ENCODE measurements at places on chromosomes 11 and 22.

DNA sequence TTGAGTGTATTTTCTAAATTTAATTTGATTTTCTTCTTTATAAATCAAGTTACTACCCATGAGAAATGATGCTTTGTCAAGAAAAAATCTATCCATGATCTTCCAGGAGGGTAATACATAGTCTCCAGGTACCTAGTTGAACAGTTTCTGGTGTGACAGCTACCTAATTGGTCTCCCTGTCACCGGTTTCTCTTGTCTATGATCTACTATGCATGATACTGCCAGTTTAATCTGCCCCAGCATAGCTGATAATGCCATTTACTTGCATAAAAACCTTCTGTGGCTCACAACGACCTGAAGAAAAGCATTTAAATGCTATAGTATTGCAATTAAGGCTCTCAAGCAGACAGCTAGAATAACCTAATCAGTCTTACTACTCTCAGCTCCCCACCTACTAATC lies 349.5 kb downstream of the DLG2 start:
- DNase-seq: no peak

DNA sequence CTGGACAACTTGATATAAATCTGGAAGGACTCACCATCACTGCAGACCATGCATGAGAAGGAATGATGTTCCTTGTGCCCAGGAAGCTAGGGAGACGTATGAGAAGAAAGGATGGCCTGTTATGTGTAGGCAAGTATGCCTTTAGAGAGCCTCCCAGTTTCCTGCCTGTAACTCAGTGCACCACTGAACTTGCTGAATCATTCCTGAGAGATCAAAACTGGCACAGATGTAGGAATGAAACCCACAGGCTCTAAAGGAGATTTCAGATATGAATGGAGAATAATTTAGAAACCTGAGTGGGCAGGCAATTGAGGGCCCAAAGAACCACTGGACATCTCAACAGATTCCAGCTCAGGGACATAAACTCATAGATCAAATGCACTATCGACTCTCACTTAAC lies 38.4 kb upstream of the PRSS23 start:
- no peak for DNase-seq

DNA sequence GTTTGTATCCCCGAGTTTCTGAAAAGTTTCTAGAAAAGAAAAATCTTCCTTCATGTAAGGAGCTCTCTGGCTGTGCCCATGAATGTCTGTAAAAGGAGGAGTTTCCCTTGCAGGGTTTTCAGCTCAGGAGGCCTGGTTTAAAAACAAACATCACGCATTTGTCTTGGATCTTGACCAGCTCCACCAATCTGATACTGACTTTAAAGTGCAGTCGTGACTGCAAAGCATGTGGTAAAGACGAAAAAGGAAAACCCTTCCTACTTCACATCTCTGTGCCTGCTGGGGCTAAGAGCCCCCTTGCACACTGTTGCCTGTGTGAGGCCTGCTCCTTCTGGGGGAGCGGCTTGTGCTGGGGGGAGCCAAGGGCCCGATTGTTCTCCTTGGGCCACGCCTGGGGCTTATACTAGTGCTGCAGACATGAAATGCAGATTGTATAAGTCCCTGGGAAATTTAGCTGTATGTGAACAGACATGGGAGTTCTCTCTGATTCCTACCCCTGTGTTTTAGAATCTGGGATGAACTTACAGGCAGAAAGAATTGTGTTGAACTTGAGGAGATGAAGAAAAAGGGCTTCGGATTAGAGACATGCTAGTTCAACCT lies 62.1 kb downstream of the ADAMTS15 start:
- no peak for DNase-seq

- no peak for DNase-seq
These were observed 73.6 kb downstream of the RPL27A start for GRCh38 chr11:8756201-8756600.

GRCh38 chr11:129278586-129279319 lies 86.6 kb upstream of the ARHGAP32 start:
- no peak for DNase-seq

GRCh38 chr11:116537709-116538108 lies 235.1 kb downstream of the BUD13 start:
- no peak for DNase-seq

DNA sequence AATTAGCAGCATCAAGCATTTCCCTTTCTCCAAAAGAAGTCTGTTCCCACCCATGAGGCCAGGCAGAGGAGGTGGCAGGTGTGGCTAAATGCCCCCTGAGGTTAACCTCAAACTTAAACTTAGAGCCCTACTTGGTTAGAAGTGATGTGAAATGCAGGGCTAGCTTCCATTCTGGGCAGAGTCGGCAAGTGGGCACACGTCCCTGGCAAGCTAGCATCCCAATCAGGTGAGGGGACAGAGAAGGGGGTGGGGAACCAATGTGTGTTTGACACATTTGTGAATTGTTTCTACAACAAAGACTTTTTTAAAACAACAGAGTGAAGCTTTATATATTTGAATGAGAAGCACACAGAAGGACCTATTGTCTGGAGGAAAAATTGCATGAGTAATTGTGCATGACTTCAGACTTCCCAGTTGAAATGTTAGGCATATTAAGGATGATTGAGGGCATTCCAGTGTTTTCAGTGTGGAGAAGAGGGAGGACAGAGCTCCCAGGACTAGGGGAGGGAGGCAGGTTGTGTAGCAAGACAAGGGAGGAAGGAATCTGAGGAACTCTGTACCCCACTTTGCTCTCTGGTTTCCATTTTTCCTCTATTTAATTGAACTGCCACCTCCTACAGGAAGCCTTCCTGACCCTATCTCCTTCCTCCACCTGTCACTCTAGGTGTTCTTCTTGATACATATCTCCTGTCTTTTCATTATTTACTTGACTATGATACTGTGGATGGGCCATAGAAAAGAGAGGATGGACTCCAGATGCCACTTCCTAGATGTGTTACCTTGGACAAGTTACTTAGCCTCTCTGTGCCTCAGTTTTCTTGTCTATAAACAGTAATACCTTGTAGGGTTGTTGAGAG lies 83.3 kb upstream of the PICALM start:
- DNase-seq: no peak

GRCh38 chr22:38735126-38735464 lies 20.7 kb downstream of the SUN2 start:
- DNase-seq: no peak

DNA sequence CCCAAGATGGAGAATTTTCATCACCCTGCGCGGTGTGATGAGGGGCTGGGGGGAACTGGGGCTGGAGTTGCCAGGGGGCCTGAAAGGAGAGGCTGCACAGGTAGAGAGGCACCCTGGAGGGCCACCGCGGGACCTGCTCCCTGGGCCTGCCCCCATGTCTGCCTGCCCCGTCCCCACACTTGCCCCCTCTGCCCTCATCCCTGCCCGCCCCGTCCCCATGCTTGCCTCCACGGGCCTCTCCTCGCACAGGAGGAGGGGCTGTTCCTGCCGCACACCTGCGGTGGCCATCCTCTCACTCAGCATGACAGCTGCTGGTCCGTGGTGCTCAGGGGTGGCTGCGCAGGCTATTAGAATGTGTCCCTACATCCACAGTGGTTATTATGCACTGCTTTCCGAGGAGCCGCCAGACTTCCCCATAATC lies 43.5 kb downstream of the LINC01488 start:
- DNase-seq: no peak

GRCh38 chr11:121577106-121577848 lies 124.5 kb upstream of the SORL1-AS1 start:
- no peak for DNase-seq

- no peak for DNase-seq
These were observed 9.0 kb upstream of the HIKESHI start for GRCh38 chr11:86292912-86293616.

DNA sequence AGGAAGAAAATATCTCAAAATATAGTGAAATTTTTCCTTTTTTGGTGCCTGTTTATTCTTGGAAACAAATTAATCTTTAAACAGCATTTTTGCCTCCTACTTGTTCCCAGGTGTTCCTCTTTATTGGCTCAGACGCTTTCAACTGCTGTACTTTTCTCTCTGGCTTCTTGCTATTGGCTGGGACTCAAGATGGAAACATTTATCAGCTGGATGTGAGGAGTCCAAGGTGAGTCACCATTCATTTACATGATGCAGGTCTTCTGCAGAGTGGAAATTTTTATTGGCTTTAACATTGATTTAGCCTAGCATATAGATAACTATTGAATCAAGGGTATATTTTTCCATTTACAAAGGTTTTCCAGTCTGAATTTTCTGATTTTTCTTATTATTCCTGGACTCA lies 34.4 kb upstream of the DNAJB13 start:
- no peak for DNase-seq

DNA sequence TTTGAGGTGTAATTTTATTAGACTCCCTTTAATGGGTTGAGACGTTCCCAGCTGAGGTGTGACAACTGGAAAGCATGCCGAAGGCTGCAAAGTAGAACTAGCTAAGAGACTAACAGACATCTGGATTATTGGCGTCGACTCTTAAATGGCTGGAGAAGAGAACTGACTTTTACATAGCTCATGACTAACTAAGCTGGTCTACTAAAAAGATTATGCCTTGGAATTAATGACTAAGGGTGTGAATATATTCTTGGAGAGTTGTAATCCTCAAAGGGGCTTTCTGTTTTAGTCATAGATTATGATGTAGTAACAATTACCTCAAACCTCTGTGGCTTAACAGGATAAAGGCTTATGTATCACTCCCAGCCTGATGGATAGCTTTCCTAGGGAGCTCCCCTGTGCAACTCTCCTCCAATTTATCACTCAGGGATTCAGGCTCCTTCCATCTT lies 39.5 kb upstream of the SLC5A12 start:
- no peak for DNase-seq

DNA sequence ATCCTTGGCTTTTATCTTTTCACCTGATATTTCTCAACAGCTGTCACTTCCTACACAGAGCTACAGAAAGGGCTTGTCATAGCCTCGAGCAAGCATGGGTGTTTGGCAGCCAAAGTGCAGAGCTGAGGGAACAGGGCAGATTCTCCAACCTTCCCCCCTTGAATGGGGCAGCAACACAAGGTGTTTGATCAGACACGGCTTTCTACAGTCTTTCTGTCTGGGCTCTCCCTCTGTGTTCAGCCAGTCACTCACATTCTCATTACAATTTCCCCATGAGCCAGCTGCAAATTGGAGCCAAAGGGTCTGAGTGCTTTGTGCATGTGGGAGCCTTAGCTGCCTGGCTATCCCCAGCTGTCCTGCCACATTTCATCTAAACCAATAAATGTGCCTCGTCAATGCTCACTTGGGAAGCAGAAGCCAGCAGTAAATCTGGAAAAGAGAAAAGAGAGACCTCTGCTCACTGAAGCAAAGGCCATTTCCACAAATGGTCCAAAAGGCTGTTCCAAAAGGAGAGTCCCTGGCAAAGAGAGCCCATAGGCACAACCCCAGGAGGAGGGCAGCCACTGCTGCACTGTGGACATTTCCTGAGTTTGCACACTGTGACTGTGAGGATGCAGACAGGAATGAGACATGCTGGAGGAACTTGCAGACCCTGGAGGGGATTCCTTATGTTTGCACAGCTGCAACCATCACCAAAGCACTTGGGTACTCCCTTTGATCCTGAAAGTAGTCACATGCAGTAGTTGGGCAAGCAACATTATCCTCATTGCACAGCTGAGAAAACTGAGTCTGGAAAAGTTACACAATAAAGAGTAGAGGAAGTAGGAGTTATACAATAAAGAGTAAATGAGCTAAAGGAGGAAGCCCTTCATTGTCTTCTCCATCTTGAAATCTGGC lies 186.8 kb downstream of the FAM181B start:
- DNase-seq: no peak

DNA sequence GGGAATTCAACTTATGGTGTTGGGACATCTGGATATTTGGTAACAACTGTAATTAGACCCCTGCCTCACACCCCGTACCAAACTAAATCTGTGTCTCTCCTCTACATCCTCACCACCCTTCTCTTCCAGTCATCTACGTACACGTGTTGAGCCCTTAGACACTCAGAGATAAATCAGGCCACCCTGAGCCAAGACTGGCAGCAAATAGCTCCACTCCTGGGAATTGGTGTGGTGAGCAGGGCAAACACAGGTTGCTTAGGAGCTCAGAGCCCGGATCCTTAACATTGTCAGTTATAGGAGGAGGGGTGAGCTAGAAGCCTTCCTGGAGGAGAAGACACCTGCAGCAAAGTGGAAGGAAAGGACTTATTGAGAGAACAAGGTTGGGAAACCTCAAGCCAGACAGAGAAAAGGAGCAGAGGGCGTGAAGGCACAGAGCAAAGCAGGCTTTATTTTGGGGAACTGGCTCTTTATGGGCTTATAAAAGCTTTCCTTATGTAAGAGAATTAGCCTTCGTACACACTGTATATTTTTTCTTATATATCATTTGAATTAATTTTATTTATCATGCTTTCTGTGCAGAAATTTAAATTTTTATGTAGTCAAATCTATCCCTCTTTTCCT lies 36.9 kb upstream of the KLHL35 start:
- DNase-seq: no peak

- no peak for DNase-seq
These were observed 22.2 kb upstream of the MUC5B start for GRCh38 chr11:1200611-1201191.

DNA sequence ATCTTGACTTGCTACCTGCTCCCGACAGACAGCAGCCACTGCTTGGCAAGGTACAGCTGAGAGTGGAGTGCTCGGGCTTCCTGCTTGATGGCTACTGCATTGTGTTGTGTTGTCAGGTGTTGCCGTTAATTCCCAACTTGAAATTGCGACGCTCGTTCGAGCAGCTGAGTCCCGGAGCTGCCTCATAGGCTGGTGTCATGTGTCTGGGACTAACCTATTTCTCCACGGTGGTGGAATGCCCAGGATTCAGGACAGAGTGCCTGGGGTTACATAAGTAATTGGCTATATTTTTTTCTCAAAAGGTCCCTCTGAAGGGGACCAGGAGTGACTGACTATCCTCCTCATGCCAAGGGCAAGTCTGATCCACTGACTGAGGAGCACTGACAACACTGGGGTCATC lies 18.5 kb downstream of the COMMD9 start:
- DNase-seq: no peak

DNA sequence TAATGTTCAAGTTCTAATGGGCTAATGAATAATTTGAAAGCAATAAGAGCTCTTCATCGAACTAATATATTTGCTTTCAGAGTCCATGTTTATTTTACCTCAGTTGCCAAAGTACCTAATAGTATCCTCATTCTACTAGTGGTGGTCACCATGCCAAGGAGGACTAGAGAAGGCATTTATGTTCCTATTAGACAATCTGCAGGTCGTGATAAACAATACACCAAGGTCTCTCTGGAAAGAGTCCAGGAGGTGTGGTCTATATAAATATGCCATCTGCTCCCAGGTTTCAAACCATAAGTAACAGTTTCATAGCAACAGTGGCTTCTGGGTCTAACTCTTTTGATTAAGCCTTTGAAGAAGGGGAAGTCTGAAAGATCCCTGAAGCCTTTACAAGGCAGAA lies 42.9 kb downstream of the ARFGAP3 start:
- DNase-seq: no peak

GRCh38 chr11:62928011-62928410 lies 6.8 kb upstream of the CHRM1 start:
- no peak for DNase-seq

DNA sequence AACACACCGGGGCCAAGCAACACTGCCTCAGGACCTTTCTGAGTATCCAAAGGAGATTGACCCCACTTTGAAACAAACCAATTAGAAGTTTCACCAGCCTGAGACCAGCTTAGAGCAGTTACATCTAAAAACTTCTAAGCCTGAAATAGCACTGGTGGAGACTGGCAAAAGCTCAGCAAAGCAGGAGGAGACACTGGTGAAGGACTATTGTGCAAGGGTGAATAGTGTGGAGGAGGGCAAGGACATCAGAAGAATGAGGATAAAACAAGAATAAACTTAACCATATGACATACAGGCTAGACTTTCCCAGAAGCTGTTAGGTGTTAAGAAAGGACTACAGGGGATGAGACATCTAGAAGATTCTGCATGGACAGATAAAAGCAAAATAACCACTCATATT lies 152.4 kb downstream of the FCHSD2 start:
- DNase-seq: peak; percentile 55

GRCh38 chr11:14073849-14074476 lies 111.4 kb downstream of the SPON1 start:
- no peak for DNase-seq
